CD4-positive, alpha-beta T cell treated with Interleukin-15 for 1 hour (primary cell): ENCODE measurements at places on chromosomes 11 and 22.

- peak; percentile 51 for DNase-seq
These were observed 25.4 kb upstream of the SORL1 start for GRCh38 chr11:121426476-121427399.

- DNase-seq = no peak
These were observed 117.3 kb downstream of the RASSF10 start for GRCh38 chr11:13126430-13126829.

DNA sequence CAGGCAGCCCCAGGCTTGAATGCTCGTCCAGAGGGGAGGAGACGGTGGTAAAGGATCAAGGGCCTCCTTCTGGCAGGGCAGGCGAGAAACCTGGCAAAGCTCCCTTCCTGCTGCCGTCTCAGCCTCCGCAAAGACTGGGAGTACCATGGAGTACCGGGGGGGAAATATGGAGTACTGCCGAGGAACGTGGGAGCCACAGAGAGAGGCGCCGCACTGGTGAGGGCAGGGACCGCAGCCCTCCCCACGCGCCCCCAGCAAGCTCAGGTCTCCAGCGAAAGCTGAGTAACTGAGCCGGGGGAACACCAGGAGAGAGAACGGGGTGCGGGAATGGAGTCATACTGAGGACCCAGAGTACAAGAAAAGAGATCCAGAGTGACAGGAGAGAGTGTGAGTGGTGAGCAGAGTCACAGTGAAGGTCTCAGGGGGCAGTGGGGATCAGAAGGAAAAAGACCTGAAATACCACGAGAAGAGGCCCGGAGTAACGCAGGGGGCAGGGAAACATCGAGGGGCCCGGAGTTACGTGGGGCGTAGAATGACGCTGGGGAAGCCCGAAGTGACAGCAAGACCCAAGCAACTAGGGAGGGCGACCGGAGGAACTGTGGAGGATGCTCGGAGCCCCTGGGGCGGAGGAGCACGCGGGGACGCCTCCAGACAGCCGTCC, 740 bp downstream of the EML3 start:
- no peak for DNase-seq

DNA sequence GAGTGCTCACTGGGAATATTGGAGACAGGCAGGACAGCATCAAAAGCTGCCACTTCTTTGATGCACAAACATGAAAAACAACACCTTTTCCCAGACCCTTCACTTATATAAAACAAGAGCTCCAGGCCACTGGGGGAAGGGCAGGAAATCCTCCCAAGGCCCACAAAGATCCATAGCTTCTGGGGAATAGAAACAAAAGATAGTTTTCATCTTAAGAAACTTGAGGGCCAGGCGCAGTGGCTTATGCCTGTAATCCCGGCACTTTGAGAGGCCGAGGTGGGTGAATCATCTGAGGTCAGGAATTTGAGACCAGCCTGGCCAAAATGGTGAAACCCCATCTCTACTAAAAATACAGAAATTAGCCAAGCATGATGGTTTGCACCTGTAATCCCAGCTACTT, 15.3 kb downstream of the RTL6 start:
- no peak for DNase-seq

DNA sequence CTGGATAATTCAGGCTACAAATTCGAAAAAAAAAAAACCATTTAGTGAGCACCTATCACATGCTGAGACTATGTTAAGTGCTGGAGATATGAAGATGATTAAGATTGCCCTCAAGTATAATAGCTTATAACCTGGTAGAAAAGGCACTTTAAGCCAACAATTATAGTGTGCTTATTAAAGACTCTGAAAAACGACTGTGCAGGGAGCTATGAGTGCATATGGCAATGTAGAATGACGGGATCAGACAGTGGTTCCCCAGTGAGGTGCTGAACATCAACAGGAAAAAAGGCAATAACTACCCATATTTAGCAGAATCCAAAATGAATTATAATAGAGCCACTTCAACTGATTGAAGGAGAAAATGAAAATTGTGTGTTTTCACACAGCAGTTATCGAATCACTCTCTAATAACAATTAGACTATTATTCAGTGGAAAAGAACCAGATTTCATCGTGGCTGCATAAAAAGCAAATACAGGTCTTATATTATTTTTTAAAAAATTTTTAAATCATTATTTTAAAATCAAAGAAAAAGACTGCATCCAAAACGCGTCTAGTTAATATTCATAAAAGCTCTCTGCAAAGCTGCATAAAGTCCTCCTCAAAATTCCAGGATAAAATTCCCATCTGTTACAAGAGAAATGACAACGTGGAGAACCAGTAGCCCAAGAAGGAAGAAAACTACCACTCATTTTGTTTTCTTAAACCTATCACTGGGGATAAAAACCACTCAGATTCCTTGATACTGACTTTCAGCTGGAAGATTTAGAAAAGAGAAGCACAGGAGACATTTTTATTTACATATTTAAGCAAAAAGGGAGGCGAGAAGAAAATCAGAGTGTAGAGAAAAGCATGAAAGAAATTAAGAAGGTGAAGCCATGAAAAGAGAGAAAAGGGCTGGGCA, 1.1 kb downstream of the MTMR2 start:
- DNase-seq = no peak

- DNase-seq = no peak
These were observed 128.8 kb upstream of the ANO1 start for GRCh38 chr11:69949327-69949726.

- no peak for DNase-seq
These were observed 90.4 kb downstream of the RELT start for GRCh38 chr11:73466643-73467042.

GRCh38 chr11:15761235-15761634, 595.1 kb downstream of the SOX6 start:
- DNase-seq = no peak

- DNase-seq = no peak
These were observed 465.3 kb upstream of the ARHGAP42 start for GRCh38 chr11:100221791-100222190.

- no peak for DNase-seq
These were observed 45.6 kb downstream of the PISD start for GRCh38 chr22:31616315-31616980.

DNA sequence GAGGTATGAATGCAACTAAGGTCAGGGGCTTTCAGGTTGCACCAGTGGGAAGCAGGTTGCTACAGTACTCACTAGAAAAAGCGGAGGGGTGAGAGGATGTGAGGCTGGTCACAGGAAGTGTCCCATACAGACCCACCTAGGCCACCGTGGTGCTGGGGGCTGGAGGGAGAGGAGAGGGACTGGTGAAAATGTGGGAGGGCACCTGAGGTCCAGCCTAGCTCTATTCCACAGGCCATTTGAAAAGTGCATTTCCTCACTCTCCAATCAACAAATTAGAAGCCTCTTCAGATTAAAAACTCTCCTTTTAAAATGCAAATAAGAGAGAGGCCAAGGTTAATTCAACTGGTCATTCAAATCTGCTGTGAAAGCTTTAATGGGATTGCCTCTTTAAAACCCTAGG, 38.6 kb upstream of the NCAM1 start:
- DNase-seq = no peak

GRCh38 chr11:103537904-103538502, 428.8 kb downstream of the DYNC2H1 start:
- DNase-seq = no peak

DNA sequence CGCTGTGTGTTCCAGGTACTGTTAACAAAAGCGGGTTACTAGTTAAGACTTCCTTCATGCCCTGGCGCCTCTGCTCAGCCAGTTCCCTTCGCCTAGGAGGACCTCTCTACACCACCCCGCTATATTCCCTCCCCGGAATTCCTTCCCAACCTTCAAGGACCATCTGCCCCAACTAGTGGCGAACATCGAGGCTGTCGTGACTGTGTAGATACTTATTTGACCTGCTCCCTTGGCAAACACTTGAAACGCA, 450 bp upstream of the BCL2L13 start:
- DNase-seq = no peak

- DNase-seq = no peak
These were observed 96.1 kb downstream of the SHANK2 start for GRCh38 chr11:71156301-71156700.

DNA sequence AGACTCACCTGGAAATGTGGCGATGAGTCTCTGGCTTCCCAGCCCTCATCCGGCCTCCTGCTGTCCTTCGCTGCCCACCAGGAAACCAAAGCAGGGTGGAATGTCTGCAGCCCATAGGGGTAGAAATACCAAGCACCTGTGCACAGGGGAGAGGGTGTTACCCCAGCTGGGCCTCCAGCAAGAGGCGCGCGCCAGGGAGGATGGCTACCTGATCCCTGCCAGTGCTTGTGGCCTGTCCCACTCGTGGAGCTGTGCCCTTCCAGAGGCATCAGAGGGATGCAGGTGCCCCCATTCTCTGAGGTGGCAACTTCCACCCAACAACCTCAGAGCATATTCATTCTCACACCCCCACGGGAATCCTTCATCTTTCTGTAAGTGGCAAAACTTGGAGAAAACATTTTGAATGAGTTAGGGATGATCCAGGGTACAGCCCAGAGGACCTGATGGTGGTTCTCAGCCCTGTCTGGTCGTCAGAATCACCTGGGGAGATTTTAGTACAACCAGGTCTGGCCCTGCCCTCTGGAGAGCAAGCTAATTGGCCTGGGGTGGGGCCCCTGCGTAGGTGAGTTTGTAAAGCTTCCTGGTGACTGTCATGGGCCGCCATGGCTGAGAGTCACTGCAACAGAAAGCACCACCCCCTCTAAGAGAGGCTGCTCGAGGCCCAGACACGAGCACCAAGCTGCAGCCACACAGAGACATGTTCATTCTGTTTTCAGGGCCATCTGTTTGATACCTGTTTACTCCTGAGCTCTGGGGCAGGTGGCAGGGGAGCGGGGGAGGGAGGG, 9.9 kb downstream of the SUN2 start:
- no peak for DNase-seq

DNA sequence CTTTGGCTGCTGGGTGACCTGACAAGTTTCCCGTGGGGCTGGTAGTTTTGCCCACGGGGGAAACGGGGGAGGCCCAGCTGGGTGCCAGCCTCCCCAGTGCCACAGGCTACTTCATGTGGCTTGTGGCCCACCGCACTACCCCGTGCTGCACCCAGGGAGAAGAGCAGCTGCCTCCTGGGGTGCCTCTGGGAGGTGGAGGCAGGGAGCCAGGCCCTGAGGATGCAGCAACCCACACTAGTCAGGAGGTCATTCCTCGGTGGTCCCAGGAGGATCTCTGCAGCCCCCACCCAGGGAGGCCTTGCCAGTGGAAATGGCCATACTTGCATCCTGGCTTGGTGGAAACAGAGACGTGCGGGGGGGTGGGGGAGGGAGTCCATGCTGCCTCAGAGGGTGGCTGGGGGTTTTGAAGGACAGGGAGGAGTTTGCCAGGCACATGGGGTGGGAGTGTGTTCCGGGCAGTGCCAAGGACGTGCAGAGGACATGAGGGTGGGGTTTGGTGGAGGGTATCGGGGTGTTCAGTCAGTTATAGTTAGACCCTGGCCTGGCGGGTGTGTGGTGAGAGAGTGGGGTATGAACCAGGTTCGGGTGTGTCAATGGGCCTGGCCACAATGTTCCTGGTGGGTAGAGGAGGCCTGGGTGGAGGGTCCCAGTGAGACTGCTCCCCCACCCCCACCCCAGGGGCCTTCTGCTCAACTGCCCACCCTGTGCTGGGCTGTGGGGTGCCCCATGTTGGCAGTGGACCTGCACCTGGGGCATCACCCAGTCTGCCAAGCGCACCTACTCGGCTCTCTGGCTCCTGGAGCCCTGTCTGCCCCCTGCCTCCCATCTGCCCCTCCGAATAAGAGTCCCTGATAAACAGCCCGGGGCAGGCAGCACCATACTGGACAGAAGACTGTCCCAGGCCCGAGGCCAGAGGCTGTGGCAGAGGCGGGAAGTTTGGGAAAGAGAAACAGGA, 3.8 kb downstream of the PIM3 start:
- peak; percentile 24 for DNase-seq

GRCh38 chr11:64863391-64864060, 14.9 kb downstream of the EHD1 start:
- no peak for DNase-seq

GRCh38 chr11:35223371-35223796, 84.4 kb downstream of the CD44 start:
- no peak for DNase-seq

GRCh38 chr22:49943405-49943765, 17.2 kb upstream of the PIM3 start:
- DNase-seq = no peak

DNA sequence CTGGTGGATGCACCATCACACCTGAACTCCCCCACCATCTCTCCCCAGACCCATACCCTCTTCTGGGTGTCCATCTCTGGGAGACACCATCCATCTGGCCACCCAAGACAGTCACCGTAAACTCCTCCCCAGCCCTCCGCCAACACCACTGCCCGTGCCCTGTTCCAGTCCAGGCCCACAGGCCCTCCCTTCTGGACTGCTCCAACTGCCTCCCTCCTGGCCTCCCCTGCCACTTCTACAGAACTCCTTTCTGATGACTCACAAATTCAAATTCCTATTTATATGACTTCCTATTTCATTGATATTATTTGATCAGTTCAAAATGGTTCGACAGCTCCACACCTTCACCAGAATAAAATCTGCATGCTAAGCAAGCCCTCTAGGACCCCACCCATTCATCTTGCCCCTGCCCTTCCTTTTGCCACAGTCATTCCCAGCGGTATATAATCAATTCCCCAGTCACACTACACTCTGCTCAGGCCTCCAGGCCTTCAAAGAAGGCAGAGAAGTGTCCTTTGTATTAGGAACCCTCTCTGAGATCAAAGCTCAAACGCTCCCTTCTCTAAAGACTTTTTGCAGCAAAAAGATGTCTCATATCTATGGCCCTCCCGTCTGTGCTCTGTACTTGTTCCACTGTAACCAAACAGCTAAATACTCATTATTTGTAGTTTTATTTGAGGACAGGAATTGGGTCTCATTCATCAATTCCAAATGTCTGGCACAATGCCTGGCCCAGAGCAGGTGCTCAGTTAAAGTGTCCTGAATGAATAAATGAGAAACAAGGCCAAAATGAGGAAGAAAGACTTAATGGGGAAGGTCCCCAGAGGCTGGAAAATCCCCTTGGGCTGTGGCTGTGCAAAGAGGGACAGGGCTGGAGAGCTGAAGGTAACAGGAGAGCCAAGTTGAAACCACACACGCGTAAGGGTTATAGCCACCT, 29.0 kb downstream of the MYH9 start:
- DNase-seq = peak; percentile 62

DNA sequence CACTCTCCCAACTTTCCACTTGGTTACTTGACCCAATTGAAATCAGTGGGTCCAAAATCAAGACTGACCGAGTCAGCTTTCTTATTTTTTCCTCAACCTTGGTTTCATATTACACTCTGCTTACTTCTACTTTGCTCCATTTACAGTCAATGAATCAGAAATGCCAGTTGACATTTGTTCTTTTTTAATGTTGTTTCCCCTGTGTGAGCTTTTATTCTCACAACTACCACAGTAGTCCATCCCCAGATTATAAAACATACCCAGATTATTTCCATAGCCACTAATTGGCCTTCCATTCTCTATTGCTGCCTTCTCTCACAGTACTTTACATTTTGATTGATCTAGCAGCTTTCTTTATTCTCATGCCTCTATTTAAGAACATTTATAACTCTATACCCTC, 50.0 kb downstream of the DNAJC24 start:
- DNase-seq = no peak

GRCh38 chr11:76721755-76722677, 51.5 kb upstream of the LRRC32 start:
- DNase-seq = peak; percentile 64

GRCh38 chr11:65789230-65790103, 2.6 kb downstream of the OVOL1 start:
- DNase-seq = no peak

GRCh38 chr11:36500315-36500721, 9.8 kb downstream of the TRAF6 start:
- peak; percentile 19 for DNase-seq
